ENCODE measurements at places on chromosomes 2 and 18. TPM values are rescaled to one million over a fixed set of nuclear protein-coding genes. Genes with fewer than 3 reads are reported as not detected.

The EPB41L3 gene
- total RNA-seq = 13.1 TPM

The PCGF1 gene
- 30.0 TPM for total RNA-seq

The CERKL gene
- 0.23 TPM for total RNA-seq

The EDAR gene
- not detected for total RNA-seq

The GAREM2 gene
- total RNA-seq = 21.8 TPM

The DCDC2C gene
- total RNA-seq = not detected

The CBLN2 gene
- total RNA-seq = 0.58 TPM

The SLC39A6 gene
- total RNA-seq = 101 TPM

The ACTR3 gene
- 172 TPM for total RNA-seq

The PKDCC gene
- 74.4 TPM for total RNA-seq

The LYPD1 gene
- 17.4 TPM for total RNA-seq

Data from neural crest cell (in vitro differentiated cells).